ENCODE measurements at places on chromosomes 2 and 18.
A peak's percentile ranks its signal among the peaks of the same experiment; 100 is the strongest.

- no peak for DNase-seq
- peak overlapping the region; percentile 83 for H3K27ac ChIP-seq
- H3K36me3 ChIP-seq: peaks cover 15% of the 10 kb centered on the region
- H3K4me3 ChIP-seq: no peak overlapping the region
- H3K27me3 ChIP-seq: no peaks in the 10 kb centered on the region
These were observed 151.1 kb upstream of the RIOK3 start for GRCh38 chr18:23301972-23302371.

DNA sequence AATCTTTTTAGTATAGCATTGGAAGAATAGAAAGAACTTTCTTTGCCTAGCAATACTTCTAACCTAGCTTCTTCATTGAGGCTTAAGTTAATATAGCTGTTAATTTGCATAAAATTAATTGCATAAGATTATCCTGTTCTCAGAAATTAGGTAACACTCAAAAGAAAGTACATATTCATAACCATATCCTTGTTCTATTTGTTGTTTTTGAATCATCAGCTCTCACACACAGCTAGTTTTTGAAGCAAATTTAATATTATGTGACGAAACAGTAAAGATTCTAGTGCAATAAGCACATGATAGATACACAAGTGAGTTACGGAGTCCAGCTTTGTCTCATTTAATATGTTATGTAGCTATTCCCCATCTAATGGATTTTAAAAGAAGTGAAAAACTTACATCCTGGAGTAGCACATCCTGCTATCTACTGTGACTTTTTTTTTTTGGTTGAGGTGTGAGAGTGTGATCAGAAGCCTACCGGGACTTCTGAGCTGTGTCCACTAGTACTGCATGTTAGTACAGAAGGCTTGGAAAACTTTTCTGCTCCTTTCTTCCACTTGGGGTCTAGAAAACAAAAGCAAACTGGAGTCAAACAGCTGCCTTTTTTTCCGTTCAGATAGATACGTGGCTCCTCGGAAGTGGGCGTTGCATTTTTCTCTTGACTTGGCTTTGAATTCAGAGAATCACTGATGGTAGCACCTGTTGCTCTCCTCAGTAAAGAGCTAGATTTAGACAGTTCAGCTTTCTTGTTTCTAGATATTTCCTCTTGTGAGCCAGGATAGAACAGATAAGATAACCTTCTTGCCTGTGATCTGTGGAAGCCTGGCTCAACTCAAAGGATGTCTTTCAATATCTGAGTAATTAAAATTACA, 27.2 kb downstream of the KDM3A start:
- DNase-seq: no peak
- no peaks in the 10 kb centered on the region for H3K27me3 ChIP-seq
- H3K4me3 ChIP-seq: no peak overlapping the region
- no peak overlapping the region for H3K27ac ChIP-seq
- H3K4me1 ChIP-seq: no peaks in the 10 kb centered on the region

- no peaks in the 10 kb centered on the region for H3K27me3 ChIP-seq
- no peak overlapping the region for H3K4me3 ChIP-seq
- DNase-seq: no peak
- H3K27ac ChIP-seq: no peak overlapping the region
These were observed 37.0 kb upstream of the MEP1B start for GRCh38 chr18:32152705-32153448.

DNA sequence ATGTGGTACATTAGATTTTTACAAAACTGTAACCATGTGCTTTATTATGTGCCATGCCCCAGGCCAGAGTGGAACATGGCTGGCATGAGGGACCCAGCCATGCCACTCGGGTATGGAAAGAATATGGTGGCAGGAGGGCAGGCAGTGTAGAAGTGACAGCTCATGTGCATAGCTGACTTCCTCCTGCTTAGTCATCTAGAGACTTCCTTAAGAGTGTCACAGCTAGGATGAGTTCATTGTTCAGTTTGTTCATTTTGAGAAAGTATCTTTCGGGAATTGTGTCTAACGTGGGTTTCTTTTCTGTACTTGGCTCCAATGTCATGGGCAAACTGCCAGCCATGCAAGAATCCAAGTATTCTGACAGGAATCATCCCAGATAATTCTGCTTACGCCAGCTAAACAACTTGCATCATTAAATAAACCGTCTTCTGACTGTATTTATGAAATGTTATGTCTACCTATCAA, 94.3 kb upstream of the ITGB6 start:
- H3K4me1 ChIP-seq: peaks cover 43% of the 10 kb centered on the region
- H3K36me3 ChIP-seq: peaks cover 43% of the 10 kb centered on the region
- H3K4me3 ChIP-seq: peak overlapping the region; percentile 29
- no peaks in the 10 kb centered on the region for H3K27me3 ChIP-seq
- peak; percentile 93 for DNase-seq
- H3K27ac ChIP-seq: peak overlapping the region; percentile 81

DNA sequence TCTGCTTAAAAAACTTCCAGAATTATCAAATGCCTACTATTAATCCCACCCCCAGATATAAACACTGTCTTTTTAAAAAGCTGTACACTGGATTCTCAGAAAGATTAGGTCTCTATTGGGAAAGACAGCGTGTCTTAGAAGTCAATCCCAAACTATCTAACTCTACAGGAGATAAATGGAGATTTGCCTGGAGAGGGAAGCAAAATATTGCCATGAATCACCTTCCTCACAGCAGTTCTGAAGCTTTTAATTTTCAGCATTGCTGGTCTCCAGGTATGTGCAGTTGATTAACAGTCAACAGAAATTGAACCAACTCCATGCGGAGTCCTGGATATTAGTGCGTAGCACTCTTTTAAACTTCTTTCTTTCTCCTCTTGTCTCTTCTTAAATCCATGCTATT, 122.2 kb downstream of the DSC3 start:
- no peaks in the 10 kb centered on the region for H3K4me1 ChIP-seq
- H3K27me3 ChIP-seq: peaks cover 22% of the 10 kb centered on the region
- H3K4me3 ChIP-seq: no peak overlapping the region
- H3K36me3 ChIP-seq: no peaks in the 10 kb centered on the region

GRCh38 chr18:59853380-59853779, 46.4 kb upstream of the PMAIP1 start:
- DNase-seq: no peak
- H3K27me3 ChIP-seq: no peaks in the 10 kb centered on the region
- H3K4me1 ChIP-seq: no peaks in the 10 kb centered on the region

- no peaks in the 10 kb centered on the region for H3K27me3 ChIP-seq
- peaks cover 9% of the 10 kb centered on the region for H3K4me1 ChIP-seq
- no peak overlapping the region for H3K4me3 ChIP-seq
- DNase-seq: peak; percentile 93
- H3K36me3 ChIP-seq: no peaks in the 10 kb centered on the region
These were observed 129.7 kb upstream of the OSR1 start for GRCh38 chr2:19488009-19488691.

GRCh38 chr2:200101922-200102321, 146.5 kb downstream of the MAIP1 start:
- H3K4me3 ChIP-seq: no peak overlapping the region
- H3K36me3 ChIP-seq: no peaks in the 10 kb centered on the region
- no peak for DNase-seq
- H3K4me1 ChIP-seq: peaks cover 5% of the 10 kb centered on the region

- no peak overlapping the region for H3K27ac ChIP-seq
- peak; percentile 60 for DNase-seq
- H3K27me3 ChIP-seq: peaks cover 5% of the 10 kb centered on the region
- H3K4me1 ChIP-seq: no peaks in the 10 kb centered on the region
These were observed 3.7 kb upstream of the SPEG start for GRCh38 chr2:219430633-219431615.

DNA sequence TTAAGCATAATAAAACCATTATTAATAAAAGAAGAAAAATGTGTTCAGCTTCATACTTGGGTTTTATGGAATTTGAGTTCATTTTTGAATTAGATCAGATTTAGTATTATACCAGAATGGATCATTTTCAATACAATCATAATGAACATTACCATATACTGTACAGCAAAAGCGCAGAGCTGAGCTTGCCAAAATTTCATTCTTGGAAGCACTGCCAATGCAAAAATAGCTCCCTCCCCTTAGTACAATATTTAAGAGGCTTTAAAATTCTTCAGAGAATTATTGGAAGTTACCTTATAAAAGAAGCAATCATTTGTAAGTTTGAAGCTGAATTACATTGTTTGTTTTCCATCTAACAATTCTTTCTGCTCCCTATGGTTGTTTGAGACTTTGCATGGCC, 938.1 kb upstream of the SLC39A10 start:
- no peaks in the 10 kb centered on the region for H3K27me3 ChIP-seq
- DNase-seq: no peak
- no peak overlapping the region for H3K27ac ChIP-seq
- no peak overlapping the region for H3K4me3 ChIP-seq
- H3K36me3 ChIP-seq: no peaks in the 10 kb centered on the region

DNA sequence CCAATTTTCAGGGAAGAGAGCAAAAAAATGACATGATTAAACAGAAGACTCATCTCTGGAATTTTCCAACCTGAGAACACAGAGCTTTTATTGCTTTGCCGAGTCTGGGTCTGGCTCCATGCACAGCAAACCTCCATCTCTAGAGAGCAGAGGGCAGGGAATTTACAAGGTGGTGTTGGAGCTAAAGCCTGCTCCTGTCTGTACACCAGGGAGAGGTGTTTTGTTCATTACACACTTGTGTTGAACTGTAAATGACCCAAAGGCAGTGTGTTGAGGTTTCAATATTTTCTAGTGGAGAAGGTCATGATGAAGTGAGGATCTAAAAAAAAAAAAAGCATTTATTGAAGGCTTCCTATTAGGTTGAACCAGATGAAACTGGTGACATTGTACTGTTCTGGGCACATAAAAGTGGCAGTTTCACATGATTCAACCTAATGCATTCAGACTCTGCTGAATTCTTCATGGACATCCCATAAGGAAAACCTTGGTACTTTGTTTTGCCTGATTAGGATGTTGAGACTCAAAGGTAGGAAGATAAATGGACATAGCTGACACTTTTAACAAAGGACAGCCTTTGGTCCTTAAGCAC, 238.3 kb downstream of the CLIP4 start:
- H3K36me3 ChIP-seq: no peaks in the 10 kb centered on the region
- H3K27ac ChIP-seq: no peak overlapping the region
- no peak overlapping the region for H3K4me3 ChIP-seq
- peaks cover 60% of the 10 kb centered on the region for H3K27me3 ChIP-seq
- H3K4me1 ChIP-seq: no peaks in the 10 kb centered on the region
- DNase-seq: no peak

DNA sequence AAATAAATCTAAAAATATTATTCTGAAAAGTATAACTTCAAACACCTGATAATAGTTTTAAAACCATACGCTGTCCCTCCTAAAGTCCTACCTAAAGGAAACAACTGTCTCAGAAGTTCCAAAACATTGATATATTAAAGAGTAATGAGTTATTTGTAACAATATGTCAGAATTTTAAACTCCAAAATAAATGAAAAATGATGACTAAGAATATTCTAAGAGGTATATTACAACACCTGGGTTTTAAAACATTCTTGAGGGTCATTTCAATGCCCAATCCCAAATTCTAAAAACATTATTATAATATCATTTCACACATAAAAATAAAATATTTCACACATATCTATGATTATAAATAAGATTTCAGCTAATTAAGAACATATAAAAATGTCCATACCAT, 20.2 kb downstream of the KIDINS220 start:
- H3K27ac ChIP-seq: no peak overlapping the region
- peaks cover 33% of the 10 kb centered on the region for H3K36me3 ChIP-seq
- H3K27me3 ChIP-seq: no peaks in the 10 kb centered on the region
- DNase-seq: no peak

GRCh38 chr18:64438178-64438577, 289.3 kb upstream of the LINC00305 start:
- no peak for DNase-seq
- no peaks in the 10 kb centered on the region for H3K4me1 ChIP-seq
- H3K27ac ChIP-seq: no peak overlapping the region
- no peaks in the 10 kb centered on the region for H3K36me3 ChIP-seq
- H3K27me3 ChIP-seq: no peaks in the 10 kb centered on the region
- H3K4me3 ChIP-seq: no peak overlapping the region

- H3K4me3 ChIP-seq: no peak overlapping the region
- DNase-seq: peak; percentile 86
- peaks cover 7% of the 10 kb centered on the region for H3K4me1 ChIP-seq
- H3K27ac ChIP-seq: no peak overlapping the region
- no peaks in the 10 kb centered on the region for H3K36me3 ChIP-seq
These were observed 291.6 kb downstream of the ZNF385B start for GRCh38 chr2:179569831-179570233.

DNA sequence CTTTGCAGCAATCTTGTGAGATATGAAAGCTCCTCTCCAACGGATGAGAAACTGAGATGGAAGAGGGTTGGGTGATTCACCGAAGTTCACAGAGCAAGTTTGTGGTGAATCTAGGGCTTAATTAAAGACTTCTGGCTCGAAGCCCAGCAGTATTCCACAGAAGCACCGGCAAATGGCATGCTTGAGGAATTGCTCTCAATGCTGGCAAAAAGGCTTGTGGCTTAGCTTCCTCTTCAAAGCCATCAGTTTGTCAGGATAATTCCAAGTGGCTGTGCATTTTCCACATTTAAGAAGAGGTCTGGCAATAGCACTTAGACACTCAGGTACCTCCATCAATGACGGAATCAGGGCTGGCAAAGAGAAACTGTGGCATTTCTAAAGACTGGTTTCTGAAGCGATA, 98.7 kb upstream of the SLC66A3 start:
- peak; percentile 70 for DNase-seq
- H3K4me3 ChIP-seq: no peak overlapping the region
- no peak overlapping the region for H3K27ac ChIP-seq
- H3K27me3 ChIP-seq: peaks cover 58% of the 10 kb centered on the region
- no peaks in the 10 kb centered on the region for H3K36me3 ChIP-seq

GRCh38 chr2:42851186-42851585, 58.8 kb upstream of the HAAO start:
- no peak overlapping the region for H3K27ac ChIP-seq
- no peaks in the 10 kb centered on the region for H3K27me3 ChIP-seq
- peaks cover 12% of the 10 kb centered on the region for H3K4me1 ChIP-seq

DNA sequence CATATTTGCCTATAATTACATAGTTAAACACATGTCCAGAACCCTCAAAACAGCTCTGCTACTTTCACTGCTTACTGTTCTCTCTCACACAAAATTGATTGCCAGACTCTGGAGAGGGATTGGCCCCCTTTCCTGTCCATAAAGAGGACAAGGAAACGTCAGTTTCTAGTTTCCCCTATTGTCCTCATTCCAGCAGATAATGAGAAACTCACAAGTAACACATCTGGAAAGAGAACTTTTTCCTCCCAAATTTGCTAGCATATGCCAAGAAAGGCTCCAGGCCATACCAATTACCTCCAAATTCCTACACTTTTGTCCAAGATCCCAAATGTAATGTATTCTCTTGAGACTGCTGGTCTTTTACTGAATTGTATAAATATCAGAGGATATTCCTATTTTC, 200.5 kb downstream of the EXOC6B start:
- no peaks in the 10 kb centered on the region for H3K27me3 ChIP-seq
- H3K36me3 ChIP-seq: no peaks in the 10 kb centered on the region
- peaks cover 3% of the 10 kb centered on the region for H3K4me1 ChIP-seq
- no peak overlapping the region for H3K27ac ChIP-seq
- no peak overlapping the region for H3K4me3 ChIP-seq

- H3K27me3 ChIP-seq: peaks cover 11% of the 10 kb centered on the region
- DNase-seq: peak; percentile 49
- no peaks in the 10 kb centered on the region for H3K36me3 ChIP-seq
- no peak overlapping the region for H3K27ac ChIP-seq
These were observed 182.3 kb downstream of the INO80D start for GRCh38 chr2:205903549-205904129.

Measured in MCF 10A (cell line).